ENCODE measurements at places on chromosomes 4 and X.
A peak's percentile ranks its signal among the peaks of the same experiment; 100 is the strongest.

GRCh38 chrX:105723966-105724735, 98.2 kb upstream of the NRK start:
- DNase-seq: no peak

DNA sequence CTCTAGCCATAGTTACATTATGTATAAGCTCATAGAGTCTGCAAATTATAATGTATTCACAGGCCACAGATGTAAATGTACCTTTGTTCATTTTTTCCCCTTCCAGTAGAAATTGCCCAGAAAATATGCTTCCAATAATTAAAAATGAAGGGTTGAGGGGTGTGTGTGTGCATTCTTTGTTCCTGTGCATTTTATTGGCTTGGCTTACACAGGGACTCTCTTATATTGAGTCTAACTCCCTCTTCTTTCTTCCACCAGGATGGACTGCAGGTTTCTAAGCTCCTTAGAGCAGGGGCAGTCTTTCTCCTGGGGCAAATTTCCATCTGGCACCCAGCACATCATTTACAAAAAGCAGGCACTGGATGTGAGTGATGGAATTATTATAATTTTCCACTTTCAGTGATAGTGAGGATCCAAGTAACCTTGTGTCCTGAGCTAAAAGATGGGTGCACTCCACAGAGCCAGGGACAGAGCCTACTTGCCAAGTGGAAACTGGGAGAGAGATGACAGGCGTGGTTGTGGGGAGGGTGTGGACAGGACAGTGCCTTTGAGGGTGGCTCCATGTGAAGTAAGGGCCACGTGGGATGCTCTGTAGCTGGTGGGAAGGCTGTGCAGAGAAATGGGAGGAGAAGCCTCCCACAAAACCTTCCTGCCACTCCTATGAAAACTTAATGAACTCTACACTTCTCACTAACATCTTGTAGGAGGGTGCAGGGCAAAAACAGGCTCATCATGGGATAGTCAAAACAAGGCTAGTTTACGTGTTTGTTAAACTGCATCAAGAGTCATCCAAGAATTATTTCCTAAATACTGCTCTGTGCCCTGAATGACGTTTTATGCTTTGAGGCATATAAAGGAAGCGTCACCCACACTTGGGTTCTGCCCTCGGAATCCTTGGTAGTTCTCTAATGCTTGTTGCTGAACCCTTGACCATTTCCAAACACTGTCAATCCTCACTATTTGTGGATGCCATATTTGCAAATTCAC, 16.0 kb downstream of the IGFBP7 start:
- DNase-seq: no peak

- peak; percentile 98 for DNase-seq
These were observed 55.5 kb downstream of the LUZP4 start for GRCh38 chrX:115344885-115345614.

DNA sequence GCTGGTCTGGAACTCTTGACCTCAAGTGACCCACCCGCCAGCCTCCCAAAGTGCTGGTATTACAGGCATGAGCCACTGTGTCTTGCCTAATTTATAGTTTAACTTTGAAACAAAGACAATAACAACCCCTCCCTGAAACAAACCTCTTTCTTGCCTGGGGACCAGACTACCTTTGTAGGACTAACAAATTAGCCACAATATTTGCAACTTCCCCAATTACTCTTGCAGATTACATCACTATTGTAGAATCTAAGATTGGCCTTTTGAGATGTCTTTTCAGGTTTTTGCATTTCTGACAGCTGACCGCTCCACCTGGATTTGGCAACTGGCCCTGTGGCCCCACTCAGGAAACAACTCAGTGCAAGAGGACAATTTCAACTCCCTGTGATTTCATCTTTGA, 84.8 kb downstream of the AKAP4 start:
- DNase-seq: no peak

- no peak for DNase-seq
These were observed 6.2 kb upstream of the HPSE start for GRCh38 chr4:83340692-83341343.

DNA sequence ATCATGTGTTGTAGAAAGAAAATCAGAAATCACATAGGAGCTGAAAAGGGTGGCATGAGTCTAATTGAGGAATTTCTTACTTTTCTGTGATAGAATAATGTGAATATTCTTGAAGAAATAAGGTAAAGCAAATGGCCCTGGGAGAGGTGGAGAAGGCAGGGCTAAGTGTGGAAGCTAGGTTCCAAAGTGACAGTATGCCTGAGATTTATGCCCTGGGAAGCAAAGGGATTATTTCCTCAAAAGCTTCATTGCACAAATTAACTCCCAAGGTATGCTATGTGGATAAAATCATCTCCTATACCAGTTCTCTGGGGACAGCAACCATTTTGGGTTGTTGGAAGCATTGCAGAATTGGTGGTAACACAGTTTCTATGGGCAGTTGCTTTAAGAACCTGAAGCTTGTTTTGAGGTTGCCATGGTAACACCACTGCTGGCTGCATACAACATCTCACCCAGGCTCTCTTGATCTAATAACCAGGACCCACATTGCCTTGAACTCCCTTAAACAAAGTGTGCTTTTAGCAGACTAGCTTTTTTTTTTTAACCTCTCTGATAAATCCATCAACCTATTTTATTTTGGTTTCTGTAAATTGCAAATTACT, 21.0 kb downstream of the MAOA start:
- no peak for DNase-seq

- no peak for DNase-seq
These were observed 112.9 kb downstream of the IRF2 start for GRCh38 chr4:184361443-184361842.

- no peak for DNase-seq
These were observed 292.5 kb downstream of the UNC5C start for GRCh38 chr4:95256108-95256835.

DNA sequence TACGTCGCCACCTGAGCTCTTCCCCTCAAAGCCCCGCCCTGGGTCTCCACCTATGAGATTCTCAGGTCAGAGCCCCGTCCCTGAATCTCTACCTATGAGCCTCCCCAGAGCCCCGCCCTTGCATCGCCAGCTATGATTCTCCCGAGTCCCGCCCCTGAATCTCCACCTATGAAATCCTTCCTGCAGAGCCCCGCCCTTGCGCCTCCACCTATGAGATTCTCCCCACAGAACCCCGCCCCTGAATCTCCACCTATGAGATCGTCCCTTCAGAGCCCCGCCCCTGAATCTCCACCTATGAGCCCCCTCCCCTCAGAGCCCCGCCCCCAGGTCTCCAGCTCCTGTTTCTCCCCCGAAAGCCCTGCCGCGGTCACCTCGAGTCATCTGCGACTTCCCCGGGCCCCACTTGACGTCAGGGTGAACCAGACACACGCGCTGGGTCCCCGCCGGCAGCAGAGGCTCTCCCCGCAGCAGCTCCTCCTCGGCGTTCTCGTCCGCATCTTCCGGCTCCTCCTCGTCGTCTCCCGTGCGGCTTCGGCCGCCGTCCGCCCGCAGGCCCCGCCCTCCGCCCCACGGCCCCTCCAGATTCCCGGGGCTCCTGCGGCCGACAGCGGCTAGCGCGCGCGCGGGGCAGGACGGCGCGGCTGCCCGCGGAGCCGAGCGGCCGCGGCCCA, 393 bp downstream of the GTPBP6 start:
- peak; percentile 100 for DNase-seq

DNA sequence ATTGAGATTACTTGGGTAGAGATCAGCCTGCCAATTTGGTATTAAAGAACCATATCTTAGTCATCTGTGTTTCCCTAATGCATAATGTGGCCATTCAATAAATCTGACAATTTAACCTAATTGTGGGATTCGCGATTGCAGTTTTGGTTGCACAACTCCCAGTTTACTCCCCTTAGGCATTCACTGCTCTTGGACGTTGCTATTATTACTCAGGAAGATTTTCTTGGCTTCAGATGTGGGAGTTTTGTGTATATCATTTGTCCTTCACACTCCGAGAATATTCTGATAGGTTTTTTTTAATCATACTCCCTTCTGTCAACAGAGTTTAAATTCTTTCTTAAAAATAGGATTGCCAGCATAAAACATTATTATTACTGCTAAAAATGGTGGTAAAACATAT, 22.0 kb upstream of the TRPC3 start:
- DNase-seq: no peak

DNA sequence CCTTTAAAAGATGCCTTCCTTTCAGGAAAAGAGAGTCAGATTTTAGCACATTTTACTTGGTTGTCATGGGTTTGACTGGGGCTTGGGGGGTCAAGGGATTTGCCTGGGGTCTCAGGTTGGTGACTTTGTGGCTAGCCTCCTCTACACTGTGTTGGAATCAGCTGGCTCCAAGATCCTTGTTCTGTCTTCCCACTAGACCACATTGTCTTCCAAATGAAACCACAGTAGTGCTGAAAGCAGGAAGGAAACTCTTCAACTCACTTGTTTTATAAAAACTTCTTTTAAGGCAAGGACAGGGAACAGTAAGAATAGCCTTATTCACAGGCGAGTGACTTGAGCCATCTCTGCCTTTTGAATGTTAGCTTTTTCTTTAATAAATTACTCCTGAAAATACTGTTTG, 37.0 kb upstream of the OTUD4 start:
- no peak for DNase-seq

- DNase-seq: no peak
These were observed 17.7 kb downstream of the EFNB1 start for GRCh38 chrX:68846536-68846935.

DNA sequence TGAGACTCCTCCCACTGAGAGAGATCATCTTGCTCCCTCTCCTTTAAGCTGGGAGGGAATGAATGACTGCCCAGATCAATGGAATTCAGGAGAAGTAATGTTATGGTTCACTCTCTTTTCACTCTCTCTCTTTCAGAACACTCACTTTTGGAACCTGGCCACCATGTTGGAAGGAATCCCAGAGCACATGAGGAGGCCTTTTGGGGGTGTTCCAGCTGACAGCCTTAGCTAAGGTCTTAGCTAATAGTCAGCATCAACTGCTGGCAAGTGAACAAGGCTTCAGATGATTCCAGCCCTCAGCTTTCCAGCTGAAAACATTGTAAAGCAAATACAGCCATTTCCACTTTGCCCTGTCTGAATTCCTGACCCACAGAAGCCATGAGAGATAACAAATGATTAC, 124.0 kb upstream of the CLNK start:
- no peak for DNase-seq

DNA sequence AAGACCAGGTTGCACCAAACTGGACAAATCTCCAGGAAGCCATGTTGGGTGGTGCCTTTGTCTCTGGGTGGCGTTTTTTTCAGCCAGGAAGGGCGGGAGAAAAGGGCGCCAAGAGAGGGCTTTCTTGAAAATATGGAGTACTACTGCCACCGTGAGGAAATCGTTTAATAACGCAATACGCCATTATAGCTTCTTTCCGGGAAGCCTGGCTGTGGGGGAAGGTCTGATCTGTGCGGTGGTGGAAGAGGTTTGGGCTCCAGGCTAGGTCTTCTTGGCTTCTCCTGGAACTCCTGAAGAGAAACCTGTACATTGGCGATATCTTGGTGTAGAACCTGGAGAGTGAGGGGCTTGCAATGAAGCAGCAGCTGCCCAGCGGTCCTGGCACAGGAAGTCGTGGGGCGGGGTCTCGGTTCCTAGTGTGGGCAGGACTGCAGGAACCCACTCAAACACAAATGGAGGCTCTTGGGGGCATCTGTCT, 202.7 kb downstream of the OR13H1 start:
- peak; percentile 86 for DNase-seq

DNA sequence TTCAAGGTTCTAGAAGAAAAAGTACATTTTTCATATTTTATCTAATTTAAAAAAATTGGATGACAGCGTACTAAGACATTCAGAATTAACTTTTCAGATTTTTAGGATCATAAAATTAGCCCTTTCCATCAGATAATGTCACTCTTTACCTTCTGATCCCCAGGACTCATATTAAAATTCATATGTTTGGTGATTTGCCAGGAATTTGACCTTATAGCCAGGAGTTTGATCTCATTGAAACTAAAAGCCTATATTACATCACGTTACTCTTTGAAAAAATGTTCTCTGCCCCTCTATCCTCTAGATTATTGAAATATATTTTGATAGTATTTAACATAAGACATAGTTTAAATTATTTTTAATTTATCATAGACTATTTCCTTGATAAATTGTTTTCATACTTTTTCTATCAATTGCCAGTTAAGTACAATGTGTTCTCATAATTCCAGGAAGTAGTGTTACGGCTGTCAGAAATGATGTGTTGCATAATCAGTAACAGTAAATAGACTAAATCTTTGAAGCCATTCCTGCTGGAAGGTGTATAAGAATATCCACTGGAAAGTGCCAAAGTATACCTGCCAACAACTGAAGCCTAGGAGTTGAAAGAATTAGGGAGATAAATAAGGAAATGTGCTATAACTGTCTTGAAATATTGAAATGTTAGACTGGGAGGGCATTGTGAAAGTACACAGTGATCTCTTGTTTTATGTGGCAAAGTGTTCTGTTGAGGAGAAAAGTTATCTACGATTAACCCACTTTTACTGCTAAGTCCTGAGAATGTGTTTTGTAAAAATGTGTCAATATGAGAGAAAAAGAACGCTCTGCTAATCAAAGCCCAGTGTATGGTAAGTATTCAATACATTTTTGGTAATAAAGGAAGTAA, 32.9 kb upstream of the PDGFC start:
- peak; percentile 65 for DNase-seq

DNA sequence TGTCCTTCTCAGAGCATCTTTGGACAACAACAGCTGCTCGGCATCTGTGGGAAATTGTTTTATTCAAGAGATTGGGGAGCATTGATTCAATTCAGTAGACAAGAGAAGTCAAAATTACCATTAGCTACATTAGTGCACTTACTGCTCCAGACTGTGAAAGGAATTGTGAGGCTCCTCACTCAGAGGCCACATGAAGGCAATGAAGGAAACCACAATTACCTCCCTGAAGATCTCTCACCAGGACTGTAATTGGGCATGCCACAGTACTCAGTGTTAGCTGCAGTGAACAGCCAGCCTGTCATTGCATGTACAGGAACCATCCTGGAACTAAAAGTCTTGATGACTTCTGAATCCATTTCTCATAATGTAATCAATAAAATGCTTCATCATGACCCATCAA, 144.8 kb downstream of the PPA2 start:
- DNase-seq: no peak

- DNase-seq: no peak
These were observed 43.7 kb downstream of the SULT1E1 start for GRCh38 chr4:69816236-69816635.

GRCh38 chrX:43940816-43941474, 32.2 kb downstream of the NDP start:
- no peak for DNase-seq

GRCh38 chr4:78864405-78865024, 74.7 kb downstream of the PAQR3 start:
- DNase-seq: peak; percentile 83

GRCh38 chr4:77146186-77147078, 10.6 kb upstream of the CCNG2 start:
- peak; percentile 45 for DNase-seq

DNA sequence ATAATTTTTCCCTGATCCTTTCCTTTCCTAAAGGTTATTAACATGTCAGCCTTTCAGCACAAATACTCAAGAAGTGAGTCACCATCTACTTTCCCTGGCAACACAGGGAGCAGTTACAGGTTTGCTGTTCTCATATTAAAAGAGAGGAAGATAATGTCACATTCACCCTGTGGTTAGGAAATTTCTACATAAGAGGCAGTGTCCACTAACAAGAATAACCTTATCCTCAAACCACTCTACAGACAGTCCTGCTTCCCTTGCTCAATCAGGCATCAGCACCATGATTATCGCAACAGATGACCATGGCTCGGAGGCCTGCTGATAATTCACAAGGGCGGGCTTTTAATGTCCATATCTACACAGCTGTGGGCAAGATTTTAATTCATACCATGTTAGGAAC, 30.9 kb downstream of the RNF150 start:
- no peak for DNase-seq

GRCh38 chr4:47852136-47852535, 14.3 kb upstream of the CORIN start:
- peak; percentile 56 for DNase-seq

All from dermis microvascular lymphatic vessel endothelial cell (primary cell).